ENCODE measurements at places on chromosomes 16 and 17.

DNA sequence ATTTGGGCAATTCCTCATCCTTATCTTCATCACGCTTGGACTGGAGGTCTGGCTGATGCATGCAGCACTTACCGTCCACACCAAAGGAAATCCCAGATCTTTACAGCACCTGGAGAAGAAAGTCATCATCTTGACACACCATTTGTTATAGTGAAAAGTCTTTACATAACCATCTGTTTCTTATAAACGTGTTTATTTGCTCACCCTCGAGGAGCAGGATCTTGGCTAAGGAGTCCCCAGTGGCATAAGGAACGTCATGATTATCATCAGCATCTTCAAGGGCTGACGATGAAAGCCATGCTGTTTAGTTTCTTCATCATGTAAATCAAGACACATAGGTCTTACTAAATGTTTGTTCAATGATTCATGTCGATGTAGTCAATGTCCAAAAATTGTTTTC is 248.8 kb upstream of the ELAC2 start:
- DNase-seq = no peak

GRCh38 chr16:47719713-47720112 is 258.6 kb downstream of the PHKB start:
- no peak for DNase-seq

DNA sequence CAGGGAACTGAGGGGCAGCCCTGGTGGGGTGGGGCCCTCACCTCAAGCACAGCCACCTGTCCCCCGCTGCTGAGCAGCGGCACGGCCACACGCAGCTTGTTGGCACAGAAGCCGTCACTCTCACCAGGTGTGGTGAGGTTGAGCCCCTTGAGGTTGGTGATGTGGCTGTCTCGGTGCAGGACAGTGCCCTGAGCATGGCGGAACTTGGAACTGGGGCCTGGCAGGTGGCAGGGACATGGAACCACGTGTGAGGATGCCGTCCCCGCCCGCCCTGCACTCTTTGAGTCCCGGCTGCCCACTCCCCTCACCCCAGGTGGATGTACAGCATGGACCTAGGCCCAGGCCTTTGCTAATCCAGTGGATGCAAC is 9.7 kb upstream of the VASN start:
- no peak for DNase-seq

DNA sequence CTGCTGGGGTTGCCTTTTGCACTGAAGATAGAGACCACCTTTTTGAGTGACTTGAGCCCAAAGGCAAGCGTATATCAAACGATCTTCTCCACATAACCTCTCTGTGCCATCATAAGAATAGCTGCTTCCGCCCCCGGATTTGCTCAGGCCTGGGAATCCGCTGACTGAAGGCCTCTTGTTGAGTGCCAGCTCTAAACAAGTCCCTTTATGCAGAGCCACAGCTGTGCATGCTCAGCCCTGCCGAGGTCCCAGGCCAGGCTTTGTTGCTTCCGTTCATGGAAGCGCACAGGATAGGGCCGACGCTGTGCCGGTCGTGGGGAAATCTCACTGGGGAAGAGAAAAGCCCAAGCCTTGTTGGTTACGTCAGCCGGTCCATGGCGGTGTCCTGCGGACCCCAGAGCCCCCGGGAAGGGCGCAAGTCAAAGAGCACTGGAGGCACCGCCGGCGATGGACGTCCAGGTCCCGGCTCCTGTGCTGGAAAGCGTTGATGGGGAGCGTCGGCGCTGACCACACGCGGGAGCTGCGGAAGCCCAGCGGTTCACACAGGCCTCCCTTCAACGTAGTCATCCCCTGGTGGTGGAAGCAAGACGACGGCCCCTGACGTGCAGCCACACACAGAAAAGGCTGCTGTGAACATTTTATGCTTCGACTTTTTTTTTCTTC is 23.5 kb upstream of the RPL13 start:
- no peak for DNase-seq

- DNase-seq = peak; percentile 50
These were observed 21.4 kb upstream of the CHMP6 start for GRCh38 chr17:80970044-80970761.

- peak; percentile 13 for DNase-seq
These were observed 92.8 kb downstream of the HS3ST3A1 start for GRCh38 chr17:13508896-13509295.

Data from NB4 (cell line).